ENCODE measurements at places on chromosomes 2 and 18.

DNA sequence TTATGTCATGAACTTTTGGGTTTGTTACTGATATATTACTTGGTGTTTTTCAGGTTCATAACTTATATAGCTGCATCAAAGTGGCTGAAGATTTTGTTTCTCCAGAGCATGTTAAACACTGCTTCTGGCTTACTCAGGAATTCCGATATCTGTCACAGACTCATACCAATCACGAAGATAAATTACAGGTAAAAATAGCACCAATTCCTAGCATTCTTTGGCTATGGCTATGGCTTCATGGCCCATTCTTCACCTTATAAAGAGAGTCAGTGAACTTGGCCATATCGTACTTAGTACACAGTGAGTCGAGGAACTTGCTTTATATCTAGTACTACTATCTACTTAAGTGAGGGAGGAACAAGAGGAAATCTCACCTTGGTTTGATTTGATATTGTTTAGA lies 49.9 kb downstream of the KDM3A start:
- DNase-seq: no peak

DNA sequence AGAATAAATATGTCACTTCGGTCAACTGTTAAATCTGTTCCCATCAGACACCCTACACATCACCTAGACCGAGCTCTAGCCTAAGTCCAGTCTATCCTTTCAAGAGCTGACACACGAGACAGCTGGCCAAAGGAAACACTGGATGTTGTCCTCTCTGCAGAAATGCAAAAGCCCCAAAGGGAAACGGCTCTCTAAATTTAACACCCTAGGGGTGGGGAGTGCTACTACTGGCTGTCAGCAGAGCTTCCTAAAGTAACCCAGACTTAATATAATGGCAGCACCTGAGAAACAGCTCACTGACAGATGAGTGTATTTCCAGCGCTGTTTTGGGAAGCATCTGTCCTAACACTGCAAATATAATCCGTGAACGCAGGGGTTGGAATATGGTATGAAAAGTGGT lies 55.6 kb downstream of the CHMP3 start:
- no peak for DNase-seq

- no peak for DNase-seq
Observed at GRCh38 chr2:64952511-64953482, 36.4 kb upstream of the SLC1A4 start.

DNA sequence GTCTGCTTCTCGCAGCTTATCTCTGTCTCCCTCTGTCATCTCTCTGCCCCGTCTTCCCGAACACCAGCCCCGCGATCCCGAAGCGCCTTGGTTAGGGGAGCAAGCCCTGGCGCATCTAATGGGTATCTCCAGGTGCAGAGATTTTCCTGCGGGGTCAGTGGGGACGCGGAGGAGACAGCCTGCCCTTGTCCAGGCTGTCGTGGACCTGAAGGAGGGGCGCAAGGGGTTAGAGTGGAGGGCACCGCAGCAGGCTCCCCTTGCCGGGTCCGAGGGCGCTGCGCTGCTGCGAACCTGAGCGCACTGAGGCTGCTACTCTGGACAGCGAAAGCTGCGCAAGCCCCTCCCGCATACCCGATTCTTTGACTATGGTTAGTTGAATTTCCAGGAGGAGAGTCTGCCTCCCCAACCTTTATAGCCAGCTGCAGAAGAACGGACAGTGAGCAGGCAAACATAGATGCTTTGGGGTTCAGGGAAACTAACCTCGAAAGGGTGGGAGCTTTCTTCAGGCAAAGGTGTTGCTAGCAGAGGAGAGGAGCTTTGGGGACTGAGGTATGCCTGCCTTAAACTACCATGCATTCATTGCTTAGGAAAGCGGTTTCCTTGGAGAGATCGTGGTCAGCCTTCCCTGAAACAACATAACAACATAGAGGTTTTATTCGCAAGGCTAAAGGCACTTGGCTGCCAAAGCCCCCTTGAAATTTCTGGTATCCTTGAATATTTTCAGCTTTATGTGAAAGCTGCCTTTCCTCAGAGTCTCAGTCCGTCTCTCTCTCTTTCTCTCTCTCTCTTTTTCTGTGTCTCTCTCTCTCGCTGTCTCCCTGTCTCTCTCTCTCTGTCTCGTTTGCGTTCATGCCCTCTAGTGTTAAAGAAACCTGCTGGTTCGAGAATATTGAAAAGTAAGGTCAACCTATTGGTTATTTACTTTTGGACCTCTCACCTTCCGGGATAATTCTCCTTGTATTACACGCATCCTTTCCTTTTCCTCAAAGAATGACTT lies 1.6 kb downstream of the GALNT13 start:
- DNase-seq: no peak

- DNase-seq: no peak
Observed at GRCh38 chr18:54378057-54378456, 20.4 kb downstream of the C18orf54 start.

- DNase-seq: no peak
Observed at GRCh38 chr18:24011123-24011917, 3.2 kb upstream of the TTC39C start.
